Colonic mucosa (tissue), 4 donors: ENCODE measurements at places on chromosomes 4 and X. TPM values are rescaled to one million over a fixed set of nuclear protein-coding genes. Genes with fewer than 3 reads are reported as not detected.

Gene RNF150
- 6.9 TPM for total RNA-seq

Gene MTNR1A
- 3.9 TPM for total RNA-seq

Gene FAM236D
- not detected for total RNA-seq

Gene MAOA
- 307 TPM for total RNA-seq

Gene OTOP1
- total RNA-seq, result not detected

Gene AIFM1
- total RNA-seq, result 85.2 TPM

Gene ZNF157
- total RNA-seq, result not detected
